ENCODE measurements at places on chromosomes 1 and 21.

DNA sequence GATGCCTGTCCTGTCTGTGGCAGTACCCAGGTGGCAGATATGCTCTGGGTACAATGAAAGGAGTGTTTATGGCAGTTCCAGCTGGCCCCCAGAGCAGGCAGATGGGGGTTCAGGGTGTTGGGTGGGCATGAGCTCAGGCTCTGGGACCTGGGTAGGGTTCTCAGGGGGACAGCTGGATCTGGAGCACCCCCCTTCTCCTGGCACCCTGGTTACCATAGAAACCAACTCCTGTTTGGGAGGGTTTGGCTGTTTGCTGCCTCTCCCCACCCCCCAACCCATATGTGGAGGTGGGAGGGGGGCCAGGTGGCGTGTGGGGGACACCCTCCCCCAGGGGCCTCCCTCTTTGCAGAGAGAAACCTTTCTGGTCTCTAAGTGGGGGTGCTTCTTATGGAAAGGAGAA is 7.1 kb downstream of the FOXO6 start:
- no peak for DNase-seq

DNA sequence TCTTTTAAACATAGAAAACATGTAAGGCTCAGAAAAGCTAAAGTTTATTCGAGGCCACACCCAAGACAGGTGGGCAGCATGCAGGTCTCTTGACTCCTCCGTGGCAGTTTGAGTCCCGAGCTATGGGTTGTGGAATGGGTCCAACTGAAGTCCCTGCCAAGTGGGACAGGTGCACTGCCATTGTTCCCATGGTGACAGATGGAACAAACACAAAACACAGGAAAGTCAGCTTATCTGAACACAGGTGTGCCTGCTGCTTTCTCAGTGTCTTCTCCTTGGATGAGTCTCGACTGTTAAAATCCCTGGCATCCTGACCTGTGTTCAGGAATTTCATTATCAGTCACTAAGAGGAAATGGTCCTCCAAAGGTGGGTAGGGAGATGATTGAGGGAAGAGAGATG is 99.0 kb upstream of the RAB4A start:
- no peak for DNase-seq

GRCh38 chr1:207817166-207817565 is 65.3 kb downstream of the CD46 start:
- no peak for DNase-seq

GRCh38 chr21:36656138-36656537 is 42.8 kb upstream of the SIM2 start:
- DNase-seq, result no peak

GRCh38 chr1:27526569-27527222 is 36.7 kb upstream of the WASF2 start:
- no peak for DNase-seq

- DNase-seq, result no peak
Observed at GRCh38 chr1:156910309-156910782, 10.1 kb upstream of the LRRC71 start.

DNA sequence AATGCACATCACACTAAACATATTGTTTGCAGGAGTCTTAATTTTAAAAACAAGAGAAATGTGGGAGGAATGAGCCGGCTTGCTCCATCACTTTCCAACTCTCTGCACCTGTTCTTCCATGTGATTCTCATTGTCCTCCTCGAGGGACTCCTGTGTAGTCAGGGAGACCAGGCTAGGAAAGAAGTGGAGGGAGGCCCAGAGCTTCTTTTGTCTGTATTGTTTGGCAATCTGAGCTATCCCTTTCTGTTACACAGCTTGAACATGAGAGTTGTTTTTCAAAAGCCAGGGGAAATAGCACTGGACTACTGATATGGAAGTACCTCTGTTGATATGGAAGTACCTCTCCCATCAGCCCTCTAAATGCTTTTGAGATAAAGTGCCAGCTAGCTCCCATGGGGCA is 18.8 kb upstream of the LRRC8D start:
- no peak for DNase-seq

DNA sequence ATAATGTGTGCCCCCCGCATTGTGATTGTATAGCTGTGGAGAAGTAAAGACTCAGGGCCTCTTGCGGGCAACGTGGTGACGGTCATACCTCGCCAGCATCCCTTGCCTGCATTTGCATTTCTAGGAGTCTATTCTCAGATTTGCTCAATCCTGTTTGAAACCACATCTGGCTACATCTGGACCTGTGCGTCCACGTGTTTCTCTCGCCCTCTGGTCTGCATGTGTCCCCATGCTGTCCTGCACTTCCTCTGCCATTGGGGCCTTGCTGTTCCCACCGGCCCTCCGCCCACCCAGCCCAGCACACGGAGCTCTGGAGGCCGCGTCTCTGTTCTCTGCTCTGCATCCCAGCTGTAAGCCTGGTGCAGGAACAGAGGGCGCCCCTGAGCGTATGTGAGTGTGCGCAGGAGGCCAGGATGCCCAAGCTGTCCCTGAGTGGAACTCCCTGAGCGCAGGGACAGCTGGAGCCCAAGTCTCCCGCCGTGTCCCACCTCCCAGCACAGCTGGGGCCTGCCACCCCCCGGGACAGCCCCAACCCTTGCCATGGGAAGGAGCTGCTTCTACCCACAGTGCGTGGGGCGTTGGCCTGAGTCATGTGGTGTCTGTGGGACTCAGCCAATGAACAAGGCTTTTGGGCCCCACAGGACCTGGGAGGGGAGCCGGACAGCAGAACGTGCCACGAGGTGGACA is 1.6 kb downstream of the KRTAP10-2 start:
- no peak for DNase-seq

GRCh38 chr1:31757204-31757679 is 6.9 kb downstream of the ADGRB2 start:
- DNase-seq, result no peak

GRCh38 chr1:159092036-159092760 is 15.6 kb upstream of the AIM2 start:
- DNase-seq, result no peak

GRCh38 chr1:232421143-232421796 is 208.7 kb downstream of the SIPA1L2 start:
- no peak for DNase-seq

- DNase-seq, result no peak
Observed at GRCh38 chr21:46215436-46216131, 13.0 kb downstream of the LSS start.

GRCh38 chr21:41052820-41053555 is 115.0 kb upstream of the BACE2 start:
- no peak for DNase-seq

DNA sequence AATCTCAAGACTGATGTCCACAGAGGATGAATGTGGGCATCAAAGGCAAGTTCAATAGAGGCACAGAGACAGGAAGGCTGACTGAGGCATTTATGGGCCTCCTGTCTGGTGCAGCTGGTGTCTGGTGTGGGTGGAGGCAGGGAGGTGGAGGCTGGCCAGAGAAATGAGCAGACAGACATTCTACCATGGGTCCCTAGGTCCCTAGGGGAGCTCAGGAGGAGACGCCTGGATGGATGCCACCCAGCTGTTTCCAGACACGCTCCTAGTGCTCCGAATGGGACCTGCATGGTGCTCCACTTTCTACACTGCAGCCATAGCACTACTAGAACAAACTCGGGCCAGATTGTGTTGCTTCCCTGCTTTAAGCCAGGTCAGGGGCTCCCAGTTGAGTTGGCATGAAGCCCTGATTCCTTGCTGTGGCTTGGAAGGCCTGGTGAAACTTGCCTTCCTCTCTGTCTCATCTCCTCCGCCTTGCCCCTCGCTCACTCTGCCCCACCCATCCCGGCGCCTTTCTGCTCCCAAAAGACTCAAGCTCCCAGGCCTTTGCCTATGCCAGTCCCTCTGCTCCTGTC is 25.3 kb downstream of the PADI2 start:
- no peak for DNase-seq

DNA sequence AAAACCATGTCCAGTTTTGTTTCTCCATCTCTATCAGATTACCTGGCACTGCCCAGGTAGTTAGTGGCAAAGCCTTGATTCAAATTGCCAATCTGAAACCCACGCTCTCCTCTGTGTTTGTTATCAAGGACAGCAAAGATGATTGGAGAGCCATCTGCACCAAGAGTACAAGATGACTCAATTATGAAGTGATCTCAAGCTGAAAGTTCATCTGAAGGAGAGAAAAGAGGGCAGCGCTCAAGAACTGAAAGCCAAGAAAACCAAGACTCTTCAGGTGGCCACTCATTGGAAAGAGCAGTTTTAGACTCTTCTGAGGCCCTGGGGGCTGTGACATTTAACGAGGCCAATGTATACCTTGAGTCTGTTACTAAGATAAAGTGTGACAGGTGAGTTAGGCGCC is 13.8 kb downstream of the RXRG start:
- DNase-seq, result no peak

- DNase-seq, result no peak
Observed at GRCh38 chr1:54177726-54178125, 22.1 kb downstream of the CYB5RL start.

- DNase-seq, result no peak
Observed at GRCh38 chr1:8015809-8016165, 10.3 kb downstream of the ERRFI1 start.

DNA sequence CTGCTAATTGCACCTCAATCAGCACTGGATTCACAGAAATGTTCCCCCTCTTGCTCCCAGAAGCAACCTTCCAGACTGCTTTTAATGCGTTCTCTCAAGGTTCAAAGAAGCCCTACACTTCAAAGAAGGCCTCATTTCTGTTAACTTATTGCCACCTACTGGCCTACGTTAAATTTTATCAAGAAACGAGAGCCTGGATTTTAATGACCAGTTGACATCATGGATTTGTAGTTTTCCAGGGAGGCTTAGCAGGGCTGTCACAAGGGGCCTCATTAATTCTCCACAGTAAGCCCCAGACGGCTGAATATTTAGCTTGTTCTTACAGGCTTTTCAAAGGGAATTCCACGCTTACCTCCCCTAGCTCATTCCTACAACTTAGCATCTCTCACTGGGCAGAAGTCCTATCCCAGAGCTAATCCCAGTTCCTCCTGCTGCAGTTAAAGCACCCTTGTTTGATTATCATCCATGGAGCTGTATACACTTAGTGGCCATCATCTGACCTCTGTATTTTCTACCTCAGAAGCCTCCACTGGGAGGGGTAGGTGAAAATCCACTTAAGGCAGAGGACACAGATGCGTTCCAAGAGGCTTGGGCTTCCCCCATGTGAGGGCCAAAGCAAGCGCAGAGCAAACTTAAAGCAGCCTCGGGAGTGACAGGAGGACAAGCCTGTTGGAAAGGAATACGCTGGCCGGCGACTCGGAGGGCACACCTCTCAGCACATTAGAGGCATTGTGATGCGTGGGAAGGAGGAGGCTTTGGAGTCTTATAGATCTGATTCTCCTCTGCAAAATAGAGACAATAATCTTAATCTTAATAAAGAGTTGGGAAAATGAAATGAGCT is 32.2 kb upstream of the CYP4X1 start:
- no peak for DNase-seq

- no peak for DNase-seq
Observed at GRCh38 chr1:1116701-1117468, 996 bp upstream of the C1orf159 start.

- no peak for DNase-seq
Observed at GRCh38 chr1:65149351-65150107, 1.5 kb downstream of the AK4 start.

DNA sequence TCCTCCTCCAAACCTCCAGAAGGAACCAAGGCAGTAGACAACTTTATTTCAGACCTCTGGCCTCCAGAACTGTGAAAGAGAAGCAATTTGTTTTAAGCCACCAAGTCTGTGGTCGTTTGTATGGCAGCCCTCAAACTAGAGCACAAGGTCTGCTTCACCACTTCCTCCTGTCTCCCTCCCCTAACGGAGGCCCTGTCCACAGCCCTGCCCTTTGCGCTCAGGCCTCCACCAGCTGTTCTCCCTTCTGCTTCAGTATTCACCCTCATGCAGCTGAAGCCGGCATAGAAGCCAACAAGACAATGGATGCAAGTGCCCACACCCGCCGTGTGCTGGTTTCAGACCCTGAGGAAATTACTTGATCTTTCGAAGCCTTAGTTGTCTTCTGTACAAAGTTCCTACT is 364.1 kb downstream of the HHAT start:
- no peak for DNase-seq

GRCh38 chr1:27968692-27969091 is 8.9 kb downstream of the XKR8 start:
- no peak for DNase-seq

DNA sequence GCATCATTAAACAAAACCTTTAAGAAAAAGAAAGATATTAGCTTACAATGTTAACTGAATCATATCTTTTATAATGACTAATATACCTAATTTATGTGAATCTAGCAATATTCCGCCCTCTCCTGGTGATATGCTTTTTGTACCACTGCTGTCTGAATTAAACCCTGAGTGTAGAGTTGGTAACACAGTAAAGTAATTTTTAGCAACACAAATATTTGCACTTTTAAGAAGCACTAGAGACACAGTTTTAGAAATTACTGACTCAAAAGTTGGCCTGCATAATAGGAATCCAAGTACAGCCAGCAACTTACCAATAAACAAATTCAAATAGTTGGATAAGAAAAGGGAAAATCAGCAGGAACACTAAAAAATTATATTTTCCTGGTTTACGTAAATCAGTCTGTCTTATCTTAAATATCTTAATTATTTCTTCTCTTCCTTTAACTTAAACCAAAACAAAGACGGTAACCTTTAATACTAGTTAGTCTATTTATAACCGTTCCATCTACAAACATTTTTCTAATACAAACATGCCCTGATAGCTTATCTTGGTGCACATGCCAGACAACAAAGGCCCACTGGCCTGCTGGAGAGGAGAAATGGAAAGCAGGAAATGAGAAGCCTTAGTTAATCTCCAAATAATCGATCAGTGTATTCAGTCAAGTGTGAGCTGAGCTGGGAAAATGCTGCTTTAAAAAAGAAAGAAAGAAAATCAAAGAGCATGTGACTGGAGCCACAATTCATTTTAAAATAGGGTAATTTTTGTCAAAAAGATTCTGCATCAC is 246.0 kb downstream of the RERE start:
- DNase-seq, result no peak

GRCh38 chr1:25163986-25164385 is 68.3 kb downstream of the SYF2 start:
- DNase-seq, result no peak

- no peak for DNase-seq
Observed at GRCh38 chr21:17231124-17231523, 281.7 kb upstream of the CXADR start.

DNA sequence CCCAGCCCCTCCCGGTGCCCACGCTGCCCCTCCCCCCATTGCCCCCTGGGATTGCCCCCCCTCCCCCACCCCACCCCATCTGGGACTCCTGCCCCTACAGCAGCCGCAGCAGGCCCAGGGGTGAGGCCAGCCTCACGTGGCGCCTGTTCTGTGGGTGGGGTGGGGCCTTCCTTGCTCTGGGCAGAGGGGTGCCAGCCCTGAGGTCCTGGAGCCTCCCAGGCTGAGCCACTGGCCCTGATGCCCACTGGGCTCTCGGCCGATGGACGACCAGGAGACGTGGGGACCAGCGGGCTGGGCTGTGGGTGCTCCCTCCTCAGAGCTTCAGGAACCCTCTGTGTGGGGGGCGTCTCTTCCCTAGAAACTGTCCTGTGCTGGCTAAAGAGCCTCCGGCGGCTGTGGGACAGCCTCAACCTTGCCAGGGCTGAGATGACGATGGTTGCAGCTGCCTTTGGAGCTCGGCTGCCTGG is 5.8 kb upstream of the C1orf159 start:
- DNase-seq, result no peak

GRCh38 chr21:37711836-37712568 is 204.3 kb downstream of the KCNJ6 start:
- DNase-seq, result peak; percentile 65

Measured in dorsolateral prefrontal cortex (tissue), 122 donors.